ENCODE measurements at places on chromosomes 4 and X. TPM values are rescaled to one million over a fixed set of nuclear protein-coding genes. Genes with fewer than 3 reads are reported as not detected.

Gene PABPC1L2B
- not detected for total RNA-seq

Gene TCEAL3
- 4.4 TPM for total RNA-seq

Gene USP17L27
- not detected for total RNA-seq

Gene QRFPR
- not detected for total RNA-seq

Gene KCND1
- 2.7 TPM for total RNA-seq

Gene RBMX2
- total RNA-seq = 33.6 TPM

Gene MAP7D2
- total RNA-seq = 0.83 TPM

Gene NIPAL1
- 2.0 TPM for total RNA-seq

Gene ATP8A1
- total RNA-seq = 32.0 TPM

Gene MAGEA2
- total RNA-seq = not detected

Gene AFM
- total RNA-seq = not detected

Gene SSX3
- not detected for total RNA-seq

Gene UGT2B10
- total RNA-seq = not detected

Gene IGBP1
- 48.7 TPM for total RNA-seq

Gene GAGE13
- not detected for total RNA-seq

Data from activated naive CD4-positive, alpha-beta T cell treated with anti-CD3 and anti-CD28 coated beads for 36 hours (primary cell).